ENCODE measurements at places on chromosomes 1 and 21.

DNA sequence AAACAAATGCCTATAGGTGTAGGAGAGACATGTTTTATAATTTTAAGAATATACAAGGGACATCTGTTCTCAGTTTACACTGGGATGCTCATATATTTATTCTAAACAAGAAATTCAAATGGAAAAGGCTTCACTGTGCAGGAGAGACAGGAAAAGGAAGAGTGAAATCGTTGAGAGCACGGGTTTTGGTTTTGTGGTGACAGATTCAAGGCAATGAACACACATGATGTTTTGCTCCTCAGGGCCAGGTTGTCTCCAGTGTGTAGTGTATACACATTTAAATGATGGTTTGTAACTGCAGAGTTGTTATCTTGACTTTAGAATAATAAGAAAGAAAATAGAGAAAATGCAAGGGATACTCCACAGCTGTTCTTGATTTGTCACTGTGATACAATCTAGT, 73.7 kb downstream of the S1PR1 start:
- DNase-seq = no peak

GRCh38 chr21:37582590-37582989, 216.0 kb downstream of the DYRK1A start:
- no peak for DNase-seq

- no peak for DNase-seq
These were observed 74.3 kb downstream of the SDC3 start for GRCh38 chr1:30834253-30834652.

DNA sequence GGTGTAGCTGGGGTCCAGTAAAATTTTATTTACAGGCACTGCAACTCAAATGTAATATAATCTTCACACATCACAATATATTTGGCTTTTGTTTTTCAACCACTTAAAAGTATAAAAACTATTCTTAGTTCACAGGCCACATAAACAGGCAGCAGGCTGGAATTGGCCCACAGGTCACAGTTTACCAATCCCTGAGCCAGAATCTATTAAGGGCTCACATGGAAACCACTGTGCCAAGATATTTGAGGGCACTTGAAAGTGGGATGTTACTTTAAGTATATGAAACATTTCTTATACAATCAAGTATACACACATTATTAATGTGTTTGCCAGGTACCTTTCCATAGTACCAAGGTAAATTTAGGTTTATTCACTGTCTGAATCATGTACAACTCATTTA, 71.9 kb upstream of the PRDX6 start:
- no peak for DNase-seq

DNA sequence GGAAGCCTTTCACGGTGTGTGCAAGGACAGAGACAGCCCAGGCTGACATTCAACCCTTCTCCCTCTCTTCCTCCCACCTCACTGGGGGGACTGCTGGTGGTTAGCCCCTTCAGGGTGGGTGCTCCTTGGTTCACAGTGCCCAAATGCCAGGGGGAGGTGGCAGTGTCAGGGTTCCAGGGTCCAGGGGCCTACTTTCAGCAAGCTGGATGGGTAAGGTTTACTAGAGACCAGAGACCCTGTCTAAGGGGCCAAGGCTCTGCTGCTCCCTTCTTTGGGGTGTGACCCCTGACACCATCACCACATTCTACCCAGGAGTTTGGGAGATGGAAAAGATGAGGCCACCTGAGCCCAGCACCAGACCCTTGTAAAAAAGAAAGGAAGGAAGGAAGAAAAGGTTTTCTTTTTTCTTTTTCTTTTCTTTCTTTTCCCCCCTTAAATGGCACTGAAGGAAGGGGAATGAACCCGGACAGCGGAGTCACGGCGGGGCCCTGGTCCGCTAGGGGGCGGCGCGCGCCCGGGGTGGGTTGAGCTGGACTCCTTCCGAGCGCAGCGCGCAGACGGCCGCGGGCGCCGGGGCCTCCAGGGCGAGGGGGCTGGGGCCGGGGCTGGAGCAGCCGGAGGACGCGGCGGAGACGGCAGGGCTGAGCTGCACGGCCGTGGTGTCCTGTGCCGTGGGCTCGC, 18.8 kb downstream of the KNCN start:
- DNase-seq = peak; percentile 47

GRCh38 chr1:213976665-213977485, 10.9 kb upstream of the PROX1 start:
- no peak for DNase-seq

- DNase-seq = no peak
These were observed 184.1 kb upstream of the RNPC3 start for GRCh38 chr1:103341377-103341880.

DNA sequence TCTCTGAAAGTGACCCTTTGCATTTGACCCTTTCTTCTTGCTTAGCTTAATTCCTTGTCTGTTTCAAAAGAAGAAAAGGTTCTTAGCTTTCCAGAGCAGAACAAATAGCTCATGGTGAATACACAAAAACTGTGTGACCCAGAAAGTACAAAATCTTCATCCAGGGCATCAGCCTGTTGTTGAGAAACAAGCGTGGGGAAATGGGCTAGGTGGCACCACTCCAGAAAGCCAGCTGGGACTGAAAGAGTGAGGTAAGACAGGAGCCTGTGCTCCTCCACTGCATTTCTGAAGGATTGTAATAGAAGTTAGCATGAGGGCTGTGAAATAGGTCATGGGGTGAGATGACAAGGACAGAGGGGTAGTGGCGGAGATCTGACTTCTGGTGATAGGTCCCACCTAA, 45.8 kb downstream of the CYP2J2 start:
- no peak for DNase-seq

- DNase-seq = no peak
These were observed 21.6 kb upstream of the VPS13D start for GRCh38 chr1:12208271-12208670.

- DNase-seq = no peak
These were observed 15.4 kb downstream of the MPZL1 start for GRCh38 chr1:167737169-167737568.

- DNase-seq = peak; percentile 84
These were observed 1.4 kb upstream of the KLHL21 start for GRCh38 chr1:6603915-6604558.

DNA sequence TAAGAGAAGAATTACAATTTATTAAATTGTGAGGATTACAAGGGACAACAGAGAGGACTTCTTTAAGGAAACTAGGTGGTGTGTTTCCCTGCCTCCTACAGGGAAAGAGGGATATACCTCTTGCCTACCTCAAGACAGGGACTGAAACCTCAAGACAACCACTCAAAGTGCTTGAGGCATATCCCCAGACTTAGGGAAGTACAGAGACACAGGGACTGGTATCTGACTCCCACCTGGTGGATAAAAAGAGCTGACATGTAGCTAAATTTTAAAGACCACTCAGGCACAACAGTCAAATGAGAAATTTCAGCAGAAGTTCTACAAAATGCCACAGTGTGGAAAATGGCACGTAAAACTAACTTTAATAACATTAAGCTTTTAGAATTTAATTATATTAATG, 21.3 kb downstream of the DENND2C start:
- DNase-seq = no peak

- DNase-seq = no peak
These were observed 68.1 kb upstream of the ANGPTL1 start for GRCh38 chr1:178938959-178939317.

GRCh38 chr1:160307118-160307791, 22.3 kb upstream of the PEX19 start:
- no peak for DNase-seq

GRCh38 chr1:101236516-101237228, at the start of gene S1PR1:
Gene S1PR1, plus strand, starts transcription at chr1:101237019. Its CDS starts 1,966 bp downstream, at chr1:101238985.
- DNase-seq = peak; percentile 89

GRCh38 chr1:194081444-194081843, 895.0 kb upstream of the B3GALT2 start:
- DNase-seq = no peak

GRCh38 chr21:25891596-25891995, 156.8 kb downstream of the GABPA start:
- no peak for DNase-seq

DNA sequence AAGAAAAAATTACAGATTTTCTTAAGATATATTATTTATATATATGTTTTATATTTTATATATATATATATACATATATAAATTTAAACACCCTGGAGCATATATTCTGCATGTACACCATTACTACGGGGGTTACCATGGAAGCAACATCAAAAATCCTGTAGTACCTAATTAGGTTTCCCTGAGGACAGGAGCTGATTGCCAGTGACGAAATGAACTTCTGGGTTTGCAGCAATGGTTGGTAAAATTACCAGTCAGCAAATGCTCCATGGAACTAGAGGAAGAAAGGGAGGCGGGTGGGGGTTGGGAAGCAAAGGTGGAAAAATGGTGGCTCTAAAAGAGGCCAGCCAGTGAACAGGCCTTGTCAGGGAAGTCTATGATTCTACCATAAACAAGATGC, 89.5 kb downstream of the KCNN3 start:
- DNase-seq = no peak

- DNase-seq = no peak
These were observed 162.7 kb downstream of the ST6GALNAC3 start for GRCh38 chr1:76237211-76237610.

- no peak for DNase-seq
These were observed at the start of gene CTNNBIP1 for GRCh38 chr1:9910076-9910422. Gene CTNNBIP1, minus strand, starts transcription at chr1:9910269. Its CDS starts 38,205 bp downstream, at chr1:9872064.

DNA sequence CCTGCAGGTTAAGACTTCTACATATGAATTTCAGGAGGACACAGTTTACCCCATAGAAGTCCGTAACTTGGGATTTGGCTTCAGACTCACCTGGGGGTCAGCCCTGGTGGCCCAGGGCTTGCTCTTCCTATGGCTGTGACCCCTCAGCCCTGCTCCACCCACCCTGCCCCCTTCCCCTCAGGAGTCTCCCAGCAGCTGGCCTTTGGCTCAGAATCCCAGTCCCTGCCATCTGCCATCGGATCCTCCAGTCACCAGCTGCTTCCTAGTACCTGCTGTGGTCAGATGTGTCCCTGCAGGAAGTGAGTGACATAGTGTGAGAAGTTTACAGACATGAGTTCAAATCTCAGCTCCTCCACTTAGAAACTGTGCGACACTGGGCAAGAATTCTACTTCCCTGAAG, 332.6 kb downstream of the NPHP4 start:
- DNase-seq = no peak

- no peak for DNase-seq
These were observed 55.2 kb downstream of the SLC9A1 start for GRCh38 chr1:27099587-27100334.

GRCh38 chr1:180415985-180416633, 86.3 kb downstream of the ACBD6 start:
- DNase-seq = no peak

GRCh38 chr1:150765296-150765976, at the start of gene CTSS:
Gene CTSS, minus strand, starts transcription at chr1:150765778. Its CDS starts 1,015 bp downstream, at chr1:150764763.
- no peak for DNase-seq

- DNase-seq = no peak
These were observed 86.2 kb downstream of the NGF start for GRCh38 chr1:115251856-115252255.

- DNase-seq = peak; percentile 73
These were observed at the start of gene PFKL for GRCh38 chr21:44299458-44300261. Gene PFKL, plus strand, starts transcription at chr21:44300053. Its CDS starts 53 bp downstream, at chr21:44300106.

DNA sequence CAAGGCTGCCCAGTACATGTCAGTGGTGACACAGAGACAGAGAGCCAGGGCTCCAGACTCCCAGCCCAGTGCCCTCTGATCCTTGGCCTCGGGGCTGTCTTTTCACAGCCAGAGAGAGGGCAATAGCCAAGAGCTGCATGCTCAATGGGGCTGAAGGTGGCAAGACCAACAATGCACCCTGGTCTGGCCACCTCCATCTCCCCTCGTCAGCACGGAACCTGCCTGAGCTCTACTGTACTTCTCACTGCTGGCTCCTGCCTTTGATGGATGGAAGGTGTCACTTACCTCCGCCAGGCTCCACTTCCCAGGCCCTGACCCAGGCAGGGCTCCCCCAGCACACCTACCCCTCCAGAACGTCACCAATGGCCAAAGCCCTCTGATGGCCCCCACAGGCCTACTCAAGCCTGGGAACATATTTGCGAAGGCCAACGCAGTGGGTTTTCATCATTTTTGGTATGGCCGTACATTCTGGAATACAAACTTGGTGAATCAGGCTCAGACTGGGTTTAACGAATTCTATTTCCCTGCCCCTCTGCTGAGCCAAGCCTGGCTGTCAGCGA, 88.1 kb downstream of the DMRTB1 start:
- DNase-seq = no peak

GRCh38 chr1:204859861-204860267, 10.8 kb upstream of the NFASC start:
- no peak for DNase-seq

DNA sequence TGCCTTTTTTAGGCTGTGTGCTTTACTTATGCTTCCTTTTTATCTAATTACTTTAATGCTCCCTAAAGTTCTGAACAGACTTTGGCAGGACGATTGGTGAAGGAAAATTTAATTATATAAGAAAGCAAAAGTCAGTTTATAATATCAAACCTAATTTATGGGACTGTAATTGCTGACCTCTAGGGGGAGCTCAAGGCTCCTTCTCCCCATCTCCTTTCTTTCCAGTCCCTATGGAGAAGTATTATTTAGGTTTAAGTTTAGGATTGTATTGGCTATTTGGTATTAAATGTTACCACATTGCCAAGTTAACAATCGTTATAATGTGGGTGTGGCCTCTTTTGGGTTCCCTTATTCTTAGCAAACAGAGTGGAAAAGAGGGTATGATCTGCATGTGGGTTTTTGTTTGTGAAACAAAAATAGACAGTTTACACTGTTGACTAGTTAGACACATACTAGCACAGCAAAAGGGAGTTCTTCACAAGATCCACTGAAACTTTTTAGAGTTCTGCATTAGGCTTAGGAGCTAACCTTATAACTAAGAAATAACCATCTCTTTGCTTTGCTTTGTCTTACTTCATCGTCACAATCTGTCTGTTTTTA, 48.2 kb upstream of the TNFSF4 start:
- DNase-seq = no peak

- DNase-seq = no peak
These were observed 59.7 kb downstream of the BRINP2 start for GRCh38 chr1:177230228-177231016.

DNA sequence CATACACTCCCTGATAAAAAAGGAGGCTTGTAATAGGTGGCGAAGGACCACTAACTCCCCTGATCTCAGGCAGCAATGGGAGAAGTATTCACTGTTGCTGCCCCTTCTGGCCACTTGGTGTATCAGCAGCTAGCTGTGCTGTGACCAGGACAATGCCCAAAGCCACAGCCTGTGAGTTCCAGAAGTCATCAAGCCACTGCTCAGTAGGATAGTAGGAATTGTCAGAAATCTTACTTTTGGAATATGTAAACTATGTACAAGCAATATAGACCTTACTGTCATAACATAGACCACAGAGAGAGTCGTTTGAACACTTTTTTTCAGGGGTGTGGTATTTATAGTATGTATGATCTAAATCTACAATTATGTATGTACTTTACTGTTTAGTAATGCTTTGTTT, 248.3 kb upstream of the CAMK1G start:
- no peak for DNase-seq

All from upper lobe of left lung (tissue), 6 donors.